ENCODE measurements at places on chromosomes 6 and 20.

GRCh38 chr6:149132336-149132735 lies 185.2 kb upstream of the TAB2 start:
- DNase-seq, result no peak

GRCh38 chr20:1888796-1889463 lies 6.3 kb upstream of the SIRPA start:
- DNase-seq, result no peak

GRCh38 chr20:1735417-1736089 lies 78.0 kb upstream of the SIRPG start:
- no peak for DNase-seq

GRCh38 chr6:46324706-46325105 lies 153.9 kb upstream of the ENPP5 start:
- DNase-seq, result no peak

- no peak for DNase-seq
Observed at GRCh38 chr6:20673458-20673857, 139.2 kb downstream of the CDKAL1 start.

DNA sequence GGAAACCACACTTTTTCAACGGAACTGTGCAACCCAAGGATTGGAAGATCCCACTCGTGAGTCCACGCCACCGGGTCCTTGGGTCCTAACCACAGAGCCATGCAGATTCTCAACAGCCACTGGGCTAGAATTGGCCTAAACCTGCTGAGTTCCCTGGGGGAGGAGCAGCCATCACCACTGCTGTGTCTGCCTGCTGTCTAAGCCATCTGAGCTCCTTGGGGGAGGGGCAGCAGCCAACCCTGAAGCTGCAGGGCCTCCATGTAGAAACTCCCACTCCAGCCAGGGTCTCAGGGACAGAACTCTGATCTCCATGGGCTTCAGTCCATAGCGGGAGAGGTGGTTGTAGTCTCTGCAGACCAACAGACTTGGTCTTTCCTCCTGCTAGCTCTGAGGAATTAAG lies 154.6 kb upstream of the VGLL2 start:
- no peak for DNase-seq

DNA sequence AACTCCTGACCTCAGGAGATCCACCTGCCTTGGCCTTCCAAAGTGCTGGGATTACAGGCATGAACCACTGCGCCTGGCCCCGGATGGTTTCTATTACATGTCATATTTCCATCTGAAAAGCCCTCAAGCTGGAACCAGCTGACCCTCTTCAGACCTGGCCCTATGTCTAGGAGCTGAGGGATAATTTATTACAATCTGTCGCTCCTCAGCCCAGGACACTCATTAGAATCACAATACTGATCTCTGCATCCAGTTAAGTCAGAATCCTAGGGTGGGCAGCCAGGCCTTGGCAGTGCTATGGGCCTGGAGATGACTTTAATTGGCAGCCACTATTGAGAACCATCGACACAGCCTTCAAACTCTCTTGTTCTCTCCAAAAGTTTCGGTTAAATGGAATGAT lies 162.6 kb upstream of the SNX9 start:
- DNase-seq, result no peak

- DNase-seq, result no peak
Observed at GRCh38 chr6:159969204-159969912, 476 bp downstream of the IGF2R start.

DNA sequence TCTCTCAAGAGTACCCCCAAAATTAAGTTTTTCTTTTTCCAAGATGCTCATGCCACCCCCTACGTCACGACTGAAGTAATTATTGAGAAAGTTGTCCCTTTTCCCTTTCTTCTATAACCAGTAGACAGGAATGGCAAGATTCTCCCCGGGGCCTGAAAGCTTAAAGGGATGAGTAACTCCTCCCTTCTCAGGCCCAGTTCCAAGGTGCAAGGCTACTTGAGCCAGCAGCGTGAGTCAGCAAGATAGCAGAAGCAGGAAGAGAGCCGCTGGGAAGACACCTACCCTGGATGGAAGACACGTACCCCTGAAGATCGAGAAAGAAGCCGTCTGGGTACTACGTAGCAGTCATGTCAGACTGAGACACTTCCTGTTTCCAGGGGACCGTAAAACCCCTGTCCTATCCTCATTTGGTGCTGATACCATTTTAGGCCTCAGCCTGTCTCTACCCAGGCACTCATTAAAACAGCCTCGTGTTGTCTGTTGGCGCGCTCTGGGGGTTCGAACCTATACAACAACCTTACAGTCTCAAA lies 241.0 kb downstream of the ADGRG6 start:
- no peak for DNase-seq

DNA sequence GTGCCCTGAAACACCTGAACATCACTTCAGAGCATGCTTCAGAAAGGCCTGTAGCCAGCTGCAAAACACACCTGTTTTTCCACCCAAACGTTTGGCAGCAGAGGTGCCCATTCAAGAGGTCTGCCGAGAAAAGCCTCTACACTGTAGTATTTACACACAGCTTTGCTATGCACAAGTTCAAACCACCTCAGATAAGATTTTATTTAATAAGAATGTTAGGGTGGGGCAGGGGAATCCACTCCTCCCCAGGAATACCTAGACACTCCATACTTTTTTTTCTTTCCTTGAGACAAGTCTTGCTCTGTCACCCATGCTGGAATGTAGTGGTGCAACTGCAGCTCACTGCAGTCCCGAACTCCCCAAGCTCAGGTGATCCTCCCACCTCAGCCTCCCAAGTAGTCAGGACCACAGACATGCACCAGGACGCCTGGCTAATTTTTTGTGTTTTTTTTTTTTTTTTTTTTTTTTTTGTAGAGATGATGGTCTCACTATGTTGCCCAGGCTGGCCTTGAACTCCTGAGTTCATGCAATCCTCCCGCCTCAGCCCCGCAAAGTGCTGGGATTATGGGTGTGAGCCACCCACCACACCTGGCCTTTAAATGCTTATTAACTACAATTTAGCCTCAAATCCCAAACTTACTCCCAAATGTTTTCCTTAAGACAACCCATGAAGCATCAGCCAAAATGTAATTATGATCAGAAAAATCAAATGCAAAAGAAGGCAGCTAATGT lies 9.7 kb downstream of the MRPL14 start:
- DNase-seq, result no peak

- DNase-seq, result no peak
Observed at GRCh38 chr6:110511401-110511800, 35.0 kb upstream of the SLC22A16 start.

GRCh38 chr6:139028215-139028657 lies 309 bp upstream of the ABRACL start:
- DNase-seq, result no peak

Measured in CD8-positive, alpha-beta memory T cell (primary cell).